ENCODE measurements at places on chromosomes 1 and 21. TPM values are rescaled to one million over a fixed set of nuclear protein-coding genes. Genes with fewer than 3 reads are reported as not detected.

GRCh38 chr1:198056255-198056654, 100.5 kb upstream of the NEK7 start:
- DNase-seq, result peak; percentile 22

DNA sequence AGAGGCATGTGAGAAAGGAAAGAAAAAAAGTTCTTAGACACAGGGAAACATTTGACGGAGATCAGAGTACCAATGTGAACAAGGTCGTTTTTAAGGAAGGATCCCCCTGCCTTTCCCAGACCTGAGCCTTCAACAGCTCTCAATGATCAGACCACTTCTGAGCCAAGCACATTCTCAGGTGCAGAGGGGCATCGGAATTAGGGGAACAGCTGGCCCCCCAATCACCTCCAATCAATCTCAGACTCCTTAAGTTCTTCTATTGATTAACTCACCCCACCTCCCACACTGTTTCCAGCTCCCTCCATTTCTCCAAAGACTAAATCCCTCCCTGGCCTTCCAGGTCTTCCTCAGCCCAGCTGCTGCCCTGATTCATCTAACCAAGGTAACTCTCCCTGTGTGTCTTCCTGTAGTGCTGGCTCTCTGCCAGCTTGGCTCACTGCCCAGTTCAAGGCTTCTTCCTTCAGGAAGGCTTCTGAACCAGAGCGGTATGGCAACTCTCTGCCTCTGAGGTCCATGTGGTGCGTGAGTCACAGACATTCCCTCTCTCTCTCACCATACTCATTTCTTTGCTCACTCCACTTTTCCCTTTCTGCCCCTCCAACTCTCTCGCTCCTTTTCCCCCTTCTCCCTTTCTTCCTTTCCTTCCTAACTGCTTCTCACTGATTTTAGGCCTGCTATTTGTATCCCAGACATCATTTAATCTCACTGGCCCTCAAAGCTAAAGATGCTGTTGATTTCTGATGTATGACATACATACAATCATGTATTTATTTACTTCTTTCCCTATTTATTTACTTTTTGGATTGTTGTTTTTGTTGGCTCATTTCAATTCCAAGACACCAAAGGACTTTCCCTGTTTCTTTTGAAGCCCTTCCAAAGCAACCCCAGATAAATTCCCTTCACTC, 18.1 kb downstream of the CFAP45 start:
- no peak for DNase-seq

DNA sequence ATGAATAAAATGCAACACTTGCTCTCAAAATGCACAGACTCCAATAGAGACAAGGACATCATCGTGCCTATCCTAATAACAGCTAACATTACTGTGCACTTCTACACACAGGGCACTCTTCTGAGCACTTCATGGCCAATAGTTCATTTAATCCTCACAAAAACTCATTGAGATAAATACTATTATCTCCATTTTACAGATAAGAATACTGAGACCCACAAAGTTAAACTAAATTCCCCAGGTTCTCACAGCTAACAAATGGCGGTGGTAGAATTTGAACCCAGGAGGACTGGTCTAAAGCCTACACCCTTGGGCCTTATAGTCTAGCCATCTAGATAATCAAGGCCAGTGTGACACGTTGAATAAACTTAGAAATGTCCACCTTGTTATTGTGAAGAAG, 328.6 kb downstream of the RRAGC start:
- DNase-seq, result no peak

OR2L8 gene
- 0.42 TPM for total RNA-seq

GRCh38 chr21:15293240-15293639, 228.4 kb upstream of the NRIP1 start:
- DNase-seq, result no peak

GRCh38 chr1:187942986-187943385, 1114.2 kb downstream of the PLA2G4A start:
- no peak for DNase-seq

DNA sequence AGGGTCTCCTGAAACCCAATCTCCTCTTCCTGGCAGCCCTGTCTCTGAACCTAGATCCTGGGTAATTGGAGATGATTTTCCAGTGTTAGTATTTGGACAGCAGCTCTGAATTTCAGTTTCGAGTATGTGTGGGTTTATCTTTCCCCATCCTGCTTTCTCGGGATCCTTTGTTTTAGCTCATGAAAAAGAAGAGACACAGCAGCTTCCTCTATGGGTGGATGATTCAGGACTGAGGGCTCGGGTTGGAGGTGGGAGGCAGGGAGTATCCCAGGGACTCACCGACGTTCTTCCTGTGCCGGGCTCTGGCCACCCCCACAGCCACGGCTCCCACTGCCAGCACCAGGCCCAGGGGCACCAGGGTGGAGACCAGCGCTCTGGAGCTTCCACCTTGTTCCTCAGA, 10.4 kb upstream of the FCMR start:
- no peak for DNase-seq

INKA2 gene
- total RNA-seq, result not detected

- DNase-seq, result no peak
Measured at GRCh38 chr1:22582661-22583635, 19.7 kb downstream of the EPHA8 start.

GRCh38 chr1:56461158-56462127, 117.9 kb downstream of the PLPP3 start:
- no peak for DNase-seq

GRCh38 chr1:59302871-59303270, 6.0 kb downstream of the FGGY start:
- DNase-seq, result no peak

SPRR2A gene
- total RNA-seq, result not detected

- no peak for DNase-seq
Measured at GRCh38 chr1:19401535-19401889, 83.8 kb downstream of the CAPZB start.

DNA sequence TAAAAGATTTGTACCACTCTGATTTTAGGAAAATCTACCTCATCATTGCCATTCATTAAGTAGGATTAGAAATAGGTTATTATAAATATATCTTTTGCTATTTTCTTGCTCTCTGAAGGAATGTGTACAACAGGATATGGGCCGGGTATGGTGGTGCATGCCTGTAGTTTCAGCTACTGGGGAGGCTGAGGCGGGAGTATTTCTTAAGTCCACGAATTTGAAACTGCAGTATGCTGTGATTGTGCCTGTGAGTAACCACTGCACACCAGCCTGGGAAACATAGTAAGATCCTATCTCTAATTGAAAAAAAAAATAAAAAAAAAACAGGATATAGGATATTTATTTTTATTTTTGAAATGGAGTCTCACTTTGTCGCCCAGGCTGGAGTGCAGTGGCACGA, 50.0 kb downstream of the CLIC4 start:
- DNase-seq, result no peak

DNA sequence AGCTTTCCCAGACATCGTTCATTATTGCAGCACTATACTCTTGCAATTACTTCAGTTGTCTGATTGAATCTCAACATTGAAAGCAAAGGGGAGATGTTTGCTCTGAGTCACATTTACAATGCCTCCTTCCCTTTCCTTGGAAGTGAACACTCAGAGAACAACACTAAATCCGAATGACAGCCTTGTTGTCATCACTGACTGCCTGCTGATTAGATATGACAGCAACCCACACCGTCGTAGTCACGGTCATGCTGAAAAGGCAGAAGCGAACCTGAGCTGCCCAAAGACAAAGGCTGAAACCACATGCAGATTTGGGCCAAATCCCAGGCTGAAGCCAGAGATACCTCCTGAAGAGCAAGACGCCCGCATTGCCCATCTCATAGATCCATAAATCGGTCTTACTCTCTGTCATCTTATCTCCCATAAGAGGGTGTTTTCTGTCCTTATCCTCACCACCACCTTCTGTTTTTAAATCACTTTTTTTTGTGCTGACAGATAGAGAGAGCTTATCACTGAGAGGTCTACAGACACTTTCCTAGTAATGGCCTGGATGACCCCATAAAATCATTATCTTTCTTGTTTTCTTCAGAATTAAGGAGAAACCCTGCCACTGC, 47.5 kb downstream of the TMCO4 start:
- no peak for DNase-seq

DNA sequence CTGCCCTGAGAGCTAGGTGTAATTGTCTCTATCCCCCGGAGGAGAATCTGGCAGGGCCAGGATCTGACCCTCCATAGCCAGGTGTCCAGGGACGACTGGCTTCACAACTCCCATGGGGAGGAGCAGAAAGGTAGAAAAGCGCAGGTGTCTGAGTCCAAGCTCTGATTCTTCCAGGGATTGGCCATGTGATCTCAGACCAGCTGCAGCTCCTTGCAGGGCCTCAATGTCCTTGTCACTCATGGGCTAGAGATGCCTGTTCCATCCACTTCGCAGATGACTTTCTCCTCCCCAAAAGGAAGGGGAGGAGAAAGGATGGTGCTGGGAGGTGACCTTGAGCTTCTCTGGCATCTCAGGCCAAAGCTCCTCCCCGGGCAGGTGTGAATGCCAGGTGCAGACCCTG, 22.7 kb downstream of the HSPG2 start:
- DNase-seq, result no peak

DNA sequence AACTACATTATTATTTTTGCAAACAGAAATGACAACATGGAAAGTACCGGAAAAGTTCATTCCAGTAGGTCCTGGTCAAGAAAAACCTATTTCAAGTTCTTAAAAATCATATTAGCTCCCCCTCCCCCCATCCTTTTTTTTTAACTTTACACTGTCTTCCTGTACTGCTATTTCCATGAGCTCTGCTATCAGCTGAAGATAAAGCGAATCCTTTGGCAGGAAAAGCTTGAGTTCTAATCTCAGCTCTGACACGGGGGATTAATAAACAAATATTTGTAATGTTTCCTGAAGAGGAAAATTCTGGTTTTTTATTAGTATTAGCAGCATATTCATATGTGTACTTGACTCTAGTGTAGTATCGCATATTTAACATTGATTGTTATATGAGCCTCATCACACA, 190.7 kb upstream of the ESRRG start:
- no peak for DNase-seq

GRCh38 chr21:27250366-27250765, 283.5 kb upstream of the ADAMTS5 start:
- DNase-seq, result no peak

CLDN17 gene
- not detected for total RNA-seq

DNA sequence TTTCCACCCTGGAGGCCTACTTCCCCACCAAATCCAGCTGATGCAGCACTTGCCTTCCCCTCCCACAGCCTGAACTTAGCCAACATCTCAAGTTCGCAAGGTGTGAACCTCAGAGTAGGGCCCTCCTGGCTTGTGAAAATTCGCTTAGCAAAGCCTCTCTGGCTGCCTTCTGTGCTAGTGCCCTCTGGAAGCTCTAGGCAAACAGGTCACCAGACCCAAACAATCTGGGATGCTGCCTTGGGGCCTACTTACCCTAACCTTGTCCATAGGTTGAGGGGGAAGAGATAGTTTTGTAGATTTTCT, 30.3 kb upstream of the TRABD2B start:
- no peak for DNase-seq

GRCh38 chr1:198024782-198025181, 107.6 kb downstream of the LHX9 start:
- DNase-seq, result no peak

SPATA21 gene
- not detected for total RNA-seq

DNA sequence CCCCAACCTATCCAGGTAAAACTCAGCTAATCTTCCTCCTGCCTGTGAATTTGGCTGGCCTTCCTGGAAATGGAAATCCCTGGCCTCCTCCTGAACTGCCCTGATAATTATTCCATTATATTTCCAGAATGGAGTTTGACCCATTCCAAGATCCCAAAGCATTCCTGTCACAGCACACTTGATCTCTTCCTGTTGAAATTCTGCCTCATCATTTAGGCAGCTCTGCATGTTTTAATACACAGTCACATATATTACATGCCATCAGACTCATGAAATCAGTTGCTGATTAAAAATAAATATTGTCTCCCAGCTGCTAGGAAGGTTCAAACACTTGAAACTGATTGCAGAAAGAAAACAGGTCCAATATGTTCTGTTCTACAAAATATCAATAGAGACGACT, 148.2 kb upstream of the PALMD start:
- DNase-seq, result no peak
